ENCODE measurements at places on chromosomes 11 and 22.

- no peak for DNase-seq
These were observed 205.1 kb downstream of the NXPE2 start for GRCh38 chr11:114883472-114883871.

- peak; percentile 64 for DNase-seq
These were observed 41.8 kb downstream of the TMPRSS5 start for GRCh38 chr11:113664069-113664980.

DNA sequence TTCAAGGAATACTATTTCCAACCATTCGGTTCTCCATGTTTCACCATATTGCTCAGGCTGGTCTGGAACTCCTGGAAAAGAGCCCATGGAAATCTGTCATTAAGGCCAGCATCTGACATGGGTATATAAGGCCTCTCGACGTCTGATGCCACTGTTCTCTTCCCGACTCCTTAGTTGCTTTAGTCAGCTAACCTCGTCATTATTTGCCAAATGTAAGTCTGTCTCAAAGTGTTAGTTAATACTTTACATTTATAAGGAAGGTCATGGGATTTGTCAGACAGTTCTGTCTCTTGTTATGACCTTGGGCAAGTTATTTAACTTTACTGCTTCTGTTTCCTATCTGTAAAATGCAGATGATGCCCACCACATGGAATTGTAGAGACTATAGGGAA is 1.6 kb downstream of the MRPL48 start:
- DNase-seq, result no peak

- DNase-seq, result no peak
These were observed 29.7 kb downstream of the PDGFB start for GRCh38 chr22:39215070-39215396.

GRCh38 chr22:38129021-38129420 is 18.5 kb upstream of the BAIAP2L2 start:
- no peak for DNase-seq

DNA sequence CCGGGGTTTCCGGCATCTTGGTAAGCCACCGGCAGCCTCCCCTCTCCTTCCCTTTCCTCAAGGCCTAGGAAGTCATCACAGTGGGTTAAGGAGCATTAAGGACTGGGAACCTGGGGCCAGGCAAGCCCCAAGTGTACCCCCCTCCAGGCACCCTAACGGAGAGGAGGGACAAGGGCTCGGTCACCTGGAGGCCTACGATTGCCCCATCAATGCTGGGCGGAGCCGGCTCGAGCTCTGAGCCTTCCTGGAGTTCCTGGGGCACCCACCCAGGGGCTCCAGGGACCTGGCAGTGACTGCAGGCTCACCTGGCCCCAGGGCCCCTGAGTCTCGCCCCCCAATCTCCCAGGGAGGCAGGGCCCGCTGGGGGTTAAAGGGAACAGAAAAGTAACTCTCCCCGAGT is 34.5 kb upstream of the EIF3D start:
- no peak for DNase-seq

- DNase-seq, result no peak
These were observed 42.1 kb upstream of the ATXN10 start for GRCh38 chr22:45629469-45630089.

DNA sequence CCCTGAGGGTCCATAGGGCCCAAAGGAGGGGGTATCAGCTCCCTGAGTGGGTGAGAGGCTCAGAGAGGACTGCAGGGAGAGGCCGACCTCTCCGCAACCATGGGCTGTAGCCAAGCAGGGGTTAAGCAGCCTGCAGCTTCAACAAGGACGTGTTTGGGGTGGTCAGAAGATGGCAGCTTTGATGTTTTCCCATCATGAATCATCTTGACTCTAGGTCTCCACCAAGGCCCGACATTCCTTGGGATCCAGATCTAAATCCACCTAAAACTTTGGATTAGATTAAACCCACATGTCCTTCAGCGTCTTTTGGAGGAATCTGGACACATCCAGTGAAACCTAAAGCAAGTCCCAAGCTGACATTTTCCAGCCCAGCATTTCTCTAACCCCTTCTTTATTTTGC is 19.8 kb downstream of the FBLN1 start:
- DNase-seq, result no peak

GRCh38 chr11:64128255-64129006 is 37.5 kb downstream of the MACROD1 start:
- no peak for DNase-seq

DNA sequence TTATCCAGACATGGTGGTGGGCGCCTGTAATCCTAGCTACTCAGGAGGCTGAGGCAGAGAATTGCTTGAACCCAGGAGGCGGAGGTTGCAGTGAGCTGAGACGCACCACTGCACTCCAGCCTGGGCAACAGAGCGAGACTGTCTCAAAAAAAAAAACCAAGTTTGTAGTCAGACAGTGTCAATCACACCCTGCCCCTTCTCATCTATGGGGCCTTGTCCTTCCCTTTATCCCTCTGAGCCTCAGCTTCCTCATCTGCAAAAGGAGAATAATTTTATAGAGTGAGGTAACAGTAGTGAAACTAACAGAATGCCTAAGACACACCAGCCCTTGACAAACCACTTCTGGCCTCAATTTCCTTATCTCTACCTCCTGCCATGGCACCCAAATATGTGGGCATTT is 10.7 kb downstream of the BCL9L start:
- no peak for DNase-seq

DNA sequence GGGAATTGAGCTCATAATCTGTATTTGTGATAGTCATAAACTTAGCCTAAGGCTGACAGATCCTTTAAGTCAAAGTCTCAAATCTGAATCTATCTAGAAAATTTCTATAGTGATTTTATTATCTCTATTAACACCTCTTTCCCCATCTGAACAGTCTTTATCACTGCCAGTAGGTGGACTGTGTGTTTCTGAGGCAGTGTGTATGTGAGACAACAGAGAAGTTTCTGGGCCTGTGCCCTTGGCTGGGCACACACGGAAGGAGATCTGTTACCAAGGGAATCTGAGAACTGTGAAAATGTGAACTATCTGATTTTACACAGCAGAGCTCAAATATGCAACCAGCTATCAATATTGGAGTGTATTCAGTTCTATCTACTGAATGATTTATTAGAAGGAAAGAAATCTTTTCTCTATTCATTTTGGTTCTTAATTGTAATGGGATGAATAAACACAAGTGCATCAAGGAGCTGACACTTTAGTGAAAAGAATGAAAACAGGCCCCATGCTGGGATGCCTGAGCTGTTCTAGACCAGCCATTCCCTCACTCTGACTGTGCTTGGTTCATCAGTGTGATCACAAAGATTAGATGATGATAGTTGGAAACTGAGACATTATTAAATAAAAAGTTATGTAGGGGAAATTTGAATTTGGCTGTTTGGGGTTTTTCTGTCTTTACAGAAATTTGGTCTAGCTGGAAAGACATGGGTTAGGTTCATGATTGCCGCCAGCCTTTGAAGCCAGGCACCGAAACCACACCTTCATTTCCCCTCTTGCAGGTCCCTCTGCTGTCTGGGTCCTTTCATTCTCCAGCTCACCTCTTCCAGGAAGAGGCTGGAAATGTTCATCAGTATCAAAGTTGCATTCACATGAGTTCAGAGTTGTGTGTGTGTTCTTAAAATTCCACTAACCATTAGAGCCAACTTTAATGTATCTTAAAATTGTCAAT is 68.1 kb downstream of the LIF start:
- DNase-seq, result no peak

GRCh38 chr11:85821636-85822035 is 10.7 kb upstream of the SYTL2 start:
- DNase-seq, result peak; percentile 69

DNA sequence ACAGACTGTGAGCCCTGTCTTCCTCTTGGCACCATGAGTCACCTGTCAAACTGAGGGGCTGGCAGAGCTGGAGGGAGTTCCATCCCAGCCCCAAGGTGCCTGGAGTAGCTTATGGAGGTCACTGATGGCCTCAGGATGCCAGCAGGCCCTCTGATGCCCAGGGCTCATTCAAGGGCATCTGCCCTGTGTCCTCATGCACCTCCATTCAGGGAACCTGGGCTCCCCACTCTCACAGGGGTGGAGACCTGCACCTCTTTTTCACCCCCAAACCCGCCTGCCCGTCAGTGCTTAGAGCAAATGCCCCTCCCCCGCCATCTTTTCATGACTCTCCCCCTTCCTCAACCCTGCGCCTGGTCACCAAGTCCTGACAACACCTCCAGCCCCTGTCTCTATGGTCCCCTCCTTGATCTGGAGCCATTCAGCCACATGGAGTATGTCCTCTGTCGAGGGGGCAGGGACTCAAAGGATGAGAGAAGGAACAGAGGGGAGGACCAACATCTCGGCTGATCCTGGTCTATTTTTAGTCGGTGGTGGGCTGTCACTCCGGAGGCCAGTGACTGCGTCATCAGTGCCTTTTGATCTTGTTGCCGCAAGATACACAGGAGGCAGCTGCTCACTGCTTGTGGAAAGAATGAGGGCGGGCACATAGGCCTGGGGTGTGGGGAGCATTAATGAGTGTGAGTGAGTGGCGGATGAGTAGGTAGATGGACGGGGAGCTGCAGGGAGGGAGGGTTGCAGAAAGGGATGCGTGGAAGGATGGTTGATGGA is 72.2 kb downstream of the CDKN1C start:
- DNase-seq, result peak; percentile 55

GRCh38 chr11:81602508-81602907 is 1131.2 kb downstream of the FAM181B start:
- DNase-seq, result no peak

DNA sequence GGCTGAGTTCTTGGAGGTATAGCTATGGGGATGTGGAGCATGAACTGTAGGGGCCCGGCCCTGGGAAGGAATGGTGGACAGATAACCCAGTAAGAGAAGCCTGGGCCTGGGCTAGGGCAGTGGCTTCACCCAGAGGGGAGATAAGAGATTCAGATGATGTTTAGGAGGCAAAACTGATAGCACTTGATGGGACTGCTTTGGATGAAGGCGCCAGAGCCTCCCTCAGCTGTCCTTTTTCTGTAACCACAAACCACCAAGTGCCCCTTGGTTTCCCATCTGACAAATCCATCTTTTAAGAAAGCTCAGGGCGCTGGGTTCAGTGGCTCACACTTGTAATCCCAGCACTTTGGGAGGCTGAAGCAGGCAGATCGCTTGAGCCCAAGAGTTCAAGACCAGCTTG is 23.4 kb downstream of the RELT start:
- DNase-seq, result no peak

DNA sequence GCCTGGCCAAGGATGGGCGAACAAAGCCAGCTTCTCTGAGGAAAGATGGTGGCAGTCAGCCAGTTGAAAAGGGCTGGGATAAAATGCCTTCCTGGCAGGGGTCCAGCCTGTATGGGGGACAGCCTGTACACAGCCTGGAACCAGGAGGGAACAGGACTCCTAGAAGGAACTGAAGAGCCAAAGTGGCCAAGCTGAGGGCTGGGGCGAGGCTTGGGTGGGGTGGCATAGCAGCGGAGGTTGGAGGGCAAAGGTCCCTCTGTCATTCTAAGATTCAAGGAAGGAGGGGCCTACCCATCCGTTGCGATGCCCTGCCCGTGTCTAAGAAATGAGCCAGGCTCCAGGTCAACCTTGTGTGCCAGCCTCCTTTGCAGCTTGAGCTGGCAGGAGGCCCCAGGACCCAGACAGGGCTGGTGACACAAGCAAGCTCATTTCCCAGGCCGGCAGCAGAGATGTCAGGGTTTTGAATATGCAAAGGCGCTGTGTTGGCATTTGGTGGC is 22.6 kb downstream of the FADD start:
- no peak for DNase-seq

GRCh38 chr11:47750725-47751124 is 16.4 kb downstream of the FNBP4 start:
- no peak for DNase-seq

- DNase-seq, result no peak
These were observed 68.2 kb upstream of the SESN3 start for GRCh38 chr11:95299078-95299679.

- DNase-seq, result no peak
These were observed 98.7 kb upstream of the SORL1-AS1 start for GRCh38 chr11:121551463-121551862.

DNA sequence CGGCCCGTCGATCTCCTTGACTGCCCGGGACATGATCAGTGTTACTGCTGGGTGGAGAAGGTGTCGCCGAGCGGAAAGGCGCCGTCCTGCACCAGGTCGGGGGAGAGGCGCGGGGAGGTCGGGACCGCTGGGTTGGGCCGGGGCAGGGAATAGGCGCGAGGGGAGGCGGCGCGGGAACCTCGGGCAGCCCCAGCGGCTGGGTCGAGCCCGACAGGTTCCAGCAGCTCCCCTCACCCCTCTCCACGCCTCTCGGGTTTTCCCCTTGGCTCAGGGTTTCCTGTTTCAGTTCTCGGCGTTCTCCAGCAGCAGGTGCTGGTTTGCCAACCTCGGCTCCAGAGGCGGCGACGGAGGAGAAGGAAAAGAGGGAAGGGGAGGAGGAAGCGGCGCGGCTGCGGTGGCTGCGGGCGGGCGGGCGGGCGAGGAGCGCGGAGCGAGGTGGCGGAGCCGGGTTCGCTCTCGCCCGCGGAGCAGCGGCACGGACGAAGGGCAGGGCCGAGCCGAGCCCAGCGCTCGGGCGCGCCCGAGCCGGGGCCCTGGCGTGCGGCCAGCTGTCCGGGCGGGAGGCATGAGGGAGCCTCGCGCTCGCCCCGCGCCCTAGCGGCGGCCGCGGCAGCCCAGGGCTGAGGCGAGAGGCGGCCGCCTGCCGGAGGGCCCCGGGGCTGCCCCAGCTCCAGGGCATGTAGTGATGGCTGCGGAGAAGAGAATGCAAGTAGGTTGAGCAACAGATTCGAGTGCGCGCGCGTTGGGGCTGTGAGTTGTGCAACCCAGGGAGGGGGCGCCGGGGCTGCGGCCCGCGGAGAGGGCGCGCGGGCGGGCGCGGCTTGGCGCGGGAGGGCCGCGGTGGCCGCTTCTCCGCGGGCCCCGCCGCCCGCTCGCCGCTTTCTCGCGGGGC is at the start of gene ZC3H12C:
ZC3H12C (plus strand) TSS at position 878 of the 892 bp plus-strand sequence. CDS start 20 bp downstream, outside the sequence.
- DNase-seq, result peak; percentile 88

DNA sequence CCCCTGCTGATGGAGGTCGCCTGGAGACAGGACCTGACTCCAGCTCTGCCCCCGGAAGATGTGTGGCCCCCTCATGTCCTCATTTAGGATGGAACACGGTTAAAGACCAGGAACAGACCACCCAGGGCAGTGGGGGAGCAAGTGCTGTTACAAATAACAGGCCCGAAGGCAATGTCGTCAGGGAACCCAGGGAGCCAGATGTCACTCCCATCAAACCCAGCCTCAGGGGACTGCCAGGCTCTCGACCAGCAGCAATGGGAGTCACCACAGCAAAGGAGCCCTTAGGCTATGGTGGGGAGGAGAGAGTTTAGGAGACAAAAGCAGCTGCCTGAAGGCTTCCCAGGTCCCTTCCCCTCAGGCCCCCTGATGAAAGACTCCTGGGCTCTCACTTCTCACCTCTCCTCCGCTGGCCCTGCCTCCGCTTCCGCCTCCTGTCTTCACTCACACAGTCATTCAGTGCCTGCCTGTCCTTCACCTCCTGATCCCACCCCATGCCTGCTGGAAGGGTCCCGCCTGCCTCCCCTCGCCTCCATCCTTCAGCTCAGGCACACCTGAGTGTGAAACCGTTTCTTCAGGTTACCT is 4.4 kb downstream of the RPS19BP1 start:
- DNase-seq, result no peak

All from cardiac fibroblast (primary cell).